ENCODE measurements at places on chromosomes 1 and 21.
A peak's percentile ranks its signal among the peaks of the same experiment; 100 is the strongest.

GRCh38 chr1:81554108-81554507 lies 246.6 kb upstream of the ADGRL2 start:
- H3K4me3 ChIP-seq, result no peak overlapping the region
- no peaks in the 10 kb centered on the region for H3K36me3 ChIP-seq
- H3K27me3 ChIP-seq, result no peaks in the 10 kb centered on the region
- no peak for DNase-seq
- peaks cover 7% of the 10 kb centered on the region for H3K4me1 ChIP-seq
- no peak overlapping the region for H3K27ac ChIP-seq

DNA sequence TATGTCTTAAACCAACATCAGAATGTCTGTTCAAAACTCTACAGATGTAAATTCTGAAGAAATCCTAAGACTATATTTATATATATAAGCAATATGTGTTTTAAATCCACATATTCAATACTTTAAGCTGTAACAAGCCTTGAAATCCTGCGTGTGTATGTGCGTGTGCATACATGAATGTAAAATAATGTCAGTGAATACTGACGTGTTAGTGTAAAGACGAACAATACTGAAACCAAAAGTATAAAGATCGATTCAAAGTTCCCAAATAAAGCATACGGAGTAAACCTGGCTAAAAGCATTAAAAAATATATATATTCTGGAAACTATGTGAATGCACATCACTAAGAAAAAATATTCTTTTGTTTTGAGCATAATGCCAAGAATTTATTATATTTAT lies 668.6 kb upstream of the NCAM2 start:
- no peaks in the 10 kb centered on the region for H3K27me3 ChIP-seq
- H3K4me3 ChIP-seq, result no peak overlapping the region
- no peaks in the 10 kb centered on the region for H3K4me1 ChIP-seq
- H3K36me3 ChIP-seq, result no peaks in the 10 kb centered on the region

GRCh38 chr1:240287722-240288121 lies 196.0 kb downstream of the FMN2 start:
- no peaks in the 10 kb centered on the region for H3K4me1 ChIP-seq
- H3K36me3 ChIP-seq, result no peaks in the 10 kb centered on the region

- no peak overlapping the region for H3K27ac ChIP-seq
- H3K36me3 ChIP-seq, result no peaks in the 10 kb centered on the region
Measured at GRCh38 chr21:23127973-23128372, 2129.8 kb downstream of the NCAM2 start.

DNA sequence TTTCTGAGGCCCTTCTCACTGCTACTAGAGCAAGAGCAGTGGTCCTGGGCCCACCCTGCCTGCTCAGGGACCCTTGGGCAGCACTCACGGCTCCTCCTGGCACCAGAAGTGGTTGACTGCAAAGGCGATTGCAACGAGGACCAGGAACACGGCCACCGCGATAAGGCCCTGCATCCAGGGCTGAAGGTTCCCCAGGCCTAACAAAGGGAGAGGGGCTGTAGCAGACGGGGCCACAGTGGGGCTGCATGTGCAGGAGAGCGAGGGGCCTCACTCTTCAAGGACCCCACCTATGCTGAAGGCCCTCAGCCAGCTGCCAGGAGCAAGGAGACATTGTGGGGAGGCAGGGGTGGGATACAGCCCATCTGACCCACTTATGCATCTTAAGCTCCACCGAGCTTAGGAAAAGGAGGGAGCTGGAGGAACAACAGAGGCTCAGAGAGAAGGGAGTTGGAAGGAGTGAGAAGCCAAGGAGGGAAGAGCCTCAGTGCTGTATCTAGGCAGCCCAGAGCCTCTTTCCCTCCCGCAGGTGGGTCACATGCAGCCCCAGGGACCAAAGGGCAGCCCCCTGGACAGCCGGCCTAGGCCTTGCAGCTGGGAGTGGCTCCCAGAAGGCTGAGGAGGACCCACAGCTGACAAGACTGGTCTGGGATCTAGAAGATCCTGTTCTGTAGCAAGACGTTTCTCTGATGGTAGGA lies 2.5 kb downstream of the PDZK1IP1 start:
- H3K4me3 ChIP-seq, result no peak overlapping the region
- no peaks in the 10 kb centered on the region for H3K4me1 ChIP-seq
- no peak overlapping the region for H3K27ac ChIP-seq
- H3K36me3 ChIP-seq, result no peaks in the 10 kb centered on the region
- DNase-seq, result no peak

DNA sequence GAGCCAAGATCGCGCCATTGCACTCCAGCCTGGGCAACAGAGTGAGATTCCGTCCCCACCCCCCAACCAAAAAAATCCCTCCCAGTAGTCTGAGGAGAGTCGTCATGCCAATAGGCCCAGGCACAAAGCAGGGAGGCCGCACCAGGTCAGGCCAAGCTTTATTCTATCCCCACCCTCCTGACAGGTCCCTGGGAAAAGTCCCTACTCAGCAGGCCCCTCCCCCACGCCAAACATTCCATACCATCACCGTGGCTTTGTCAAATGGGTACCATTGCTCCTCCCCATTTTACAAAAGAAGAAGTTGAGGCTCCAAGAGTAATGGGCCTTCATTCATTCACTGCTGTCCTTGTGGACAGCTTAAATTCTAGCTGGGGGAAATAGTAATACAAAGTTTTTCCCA lies 5.3 kb downstream of the GPR3 start:
- no peaks in the 10 kb centered on the region for H3K36me3 ChIP-seq
- peaks cover 24% of the 10 kb centered on the region for H3K4me1 ChIP-seq
- peak; percentile 19 for DNase-seq
- no peak overlapping the region for H3K27ac ChIP-seq

- no peaks in the 10 kb centered on the region for H3K27me3 ChIP-seq
- no peak overlapping the region for H3K27ac ChIP-seq
- H3K4me1 ChIP-seq, result no peaks in the 10 kb centered on the region
- DNase-seq, result no peak
- no peaks in the 10 kb centered on the region for H3K36me3 ChIP-seq
Measured at GRCh38 chr1:85172684-85173337, 28.0 kb downstream of the SYDE2 start.

GRCh38 chr21:35537604-35538003 lies 488.5 kb upstream of the RUNX1 start:
- DNase-seq, result no peak
- H3K27ac ChIP-seq, result no peak overlapping the region
- H3K27me3 ChIP-seq, result no peaks in the 10 kb centered on the region
- H3K4me3 ChIP-seq, result no peak overlapping the region
- H3K36me3 ChIP-seq, result no peaks in the 10 kb centered on the region

GRCh38 chr1:232969799-232970198 lies 19.4 kb downstream of the NTPCR start:
- H3K4me1 ChIP-seq, result no peaks in the 10 kb centered on the region
- DNase-seq, result no peak
- H3K27ac ChIP-seq, result no peak overlapping the region
- H3K27me3 ChIP-seq, result no peaks in the 10 kb centered on the region
- H3K4me3 ChIP-seq, result no peak overlapping the region

- no peaks in the 10 kb centered on the region for H3K4me1 ChIP-seq
- H3K36me3 ChIP-seq, result no peaks in the 10 kb centered on the region
- H3K27me3 ChIP-seq, result no peaks in the 10 kb centered on the region
- no peak for DNase-seq
- H3K4me3 ChIP-seq, result no peak overlapping the region
Measured at GRCh38 chr21:16073586-16073985, 343.8 kb downstream of the USP25 start.

DNA sequence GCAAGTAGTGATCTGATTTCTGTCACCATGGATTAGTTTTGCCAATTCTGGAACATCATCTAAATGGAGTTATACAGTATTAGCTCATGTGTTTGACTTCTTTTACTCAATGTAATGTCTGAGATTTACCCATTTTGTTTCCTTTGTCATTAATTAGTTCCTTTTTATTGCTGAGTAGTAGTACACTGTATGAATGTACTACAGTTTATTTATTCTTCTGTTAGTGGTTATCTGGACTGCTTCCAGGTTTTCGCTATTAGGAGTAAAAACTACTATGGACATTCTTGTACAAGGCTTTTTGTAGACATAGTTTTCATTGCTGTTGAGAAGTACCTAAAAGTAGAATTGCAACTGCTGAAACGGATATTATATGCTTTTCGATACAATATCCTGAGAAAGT lies 14.1 kb downstream of the SUCO start:
- H3K36me3 ChIP-seq, result no peaks in the 10 kb centered on the region
- H3K27me3 ChIP-seq, result no peaks in the 10 kb centered on the region
- no peak overlapping the region for H3K27ac ChIP-seq

DNA sequence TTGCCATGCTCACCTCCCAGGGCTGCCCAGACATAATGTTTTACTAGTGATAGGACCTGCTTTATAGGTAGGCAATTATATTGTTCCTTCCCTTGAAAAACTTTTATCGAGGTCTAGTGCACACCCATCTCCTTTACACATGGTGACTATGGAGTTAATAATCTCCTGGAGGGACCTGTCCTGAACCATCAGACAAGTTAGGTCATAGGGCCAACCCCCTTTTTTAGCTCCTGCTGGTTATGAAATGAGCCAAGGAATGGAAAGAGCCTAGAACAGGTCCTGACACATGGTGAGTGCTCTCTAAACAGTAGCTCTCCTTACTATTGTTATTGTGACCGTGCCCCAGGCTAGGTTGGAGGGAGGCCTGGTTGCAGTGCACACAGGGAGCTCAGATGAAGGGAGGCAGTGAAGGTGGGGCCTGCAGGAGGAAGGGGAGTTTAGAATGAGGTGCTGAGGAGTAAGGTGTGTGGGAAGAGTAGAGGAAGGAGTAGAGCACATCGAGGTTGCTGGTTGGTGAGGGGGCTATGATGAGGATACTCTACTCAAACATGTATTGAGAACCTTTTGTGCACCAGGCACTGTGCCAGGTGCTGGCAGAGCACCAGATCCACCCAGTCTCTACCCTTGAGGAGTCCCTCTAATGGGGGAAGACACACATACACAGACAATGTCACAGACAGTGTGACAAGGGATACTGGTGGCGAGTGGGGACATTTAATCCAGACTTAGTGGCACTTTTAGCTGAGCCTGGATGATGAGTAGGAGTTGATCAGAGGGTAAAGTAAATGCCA lies 14.1 kb upstream of the LMNA start:
- DNase-seq, result no peak
- H3K27ac ChIP-seq, result no peak overlapping the region
- H3K4me3 ChIP-seq, result no peak overlapping the region
- no peaks in the 10 kb centered on the region for H3K27me3 ChIP-seq
- H3K4me1 ChIP-seq, result peaks cover 39% of the 10 kb centered on the region
- H3K36me3 ChIP-seq, result no peaks in the 10 kb centered on the region

DNA sequence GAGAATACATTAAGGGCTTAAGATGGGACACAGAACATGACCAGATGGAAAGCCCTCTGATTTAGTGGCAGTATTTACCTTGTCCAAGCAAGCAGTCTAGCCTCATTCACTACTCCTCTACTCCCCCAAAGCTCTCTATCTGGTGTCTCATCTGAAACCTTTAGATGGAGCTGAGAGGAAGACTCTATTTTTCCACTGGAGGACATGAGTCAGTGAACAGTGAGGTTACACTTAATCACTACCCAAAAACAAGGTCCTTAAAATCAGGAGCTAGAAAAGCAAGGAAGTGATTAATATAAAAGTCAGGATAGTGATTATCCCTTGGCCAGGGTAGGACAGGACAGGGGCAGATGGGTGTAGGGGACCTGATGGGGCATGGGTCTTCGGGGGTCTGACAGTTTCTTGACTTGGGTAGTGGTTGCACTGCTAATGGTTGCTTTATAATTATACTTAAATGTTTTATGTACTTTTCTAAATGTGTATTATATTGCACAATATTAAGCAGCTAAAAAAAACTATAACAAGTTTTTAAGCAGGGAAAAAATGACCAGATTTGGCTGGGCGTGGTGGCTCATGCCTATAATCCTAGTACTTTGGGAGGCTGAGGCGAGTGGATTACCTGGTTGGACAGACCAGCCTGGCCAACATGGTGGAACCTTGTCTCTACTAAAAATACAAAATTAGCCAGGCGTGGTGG lies 3.0 kb downstream of the PTPN22 start:
- H3K4me1 ChIP-seq, result no peaks in the 10 kb centered on the region
- H3K27me3 ChIP-seq, result no peaks in the 10 kb centered on the region
- H3K27ac ChIP-seq, result no peak overlapping the region
- H3K36me3 ChIP-seq, result no peaks in the 10 kb centered on the region
- H3K4me3 ChIP-seq, result no peak overlapping the region
- DNase-seq, result no peak

DNA sequence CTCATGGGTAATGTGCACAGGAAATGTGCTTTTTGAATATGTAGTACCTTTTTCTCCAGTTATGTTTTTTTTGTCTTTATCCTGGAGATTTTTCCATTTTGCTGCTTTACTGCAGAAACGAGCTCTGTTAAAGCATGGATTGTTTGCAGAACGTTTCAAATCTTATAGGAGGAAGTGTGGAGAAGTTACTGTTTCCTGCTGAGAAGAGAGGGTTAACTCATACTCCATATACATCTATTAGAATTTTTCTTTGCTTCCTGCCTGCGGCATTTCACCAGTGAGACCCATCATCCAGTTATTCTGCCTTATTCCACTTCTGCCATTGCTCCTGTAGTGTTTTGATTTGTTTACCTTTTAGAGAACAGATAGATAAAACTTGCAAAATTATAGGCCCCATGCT lies 2.0 kb downstream of the RPRD2 start:
- H3K4me1 ChIP-seq, result peaks cover 18% of the 10 kb centered on the region
- no peak for DNase-seq
- H3K36me3 ChIP-seq, result no peaks in the 10 kb centered on the region
- H3K4me3 ChIP-seq, result peak overlapping the region; percentile 77
- H3K27ac ChIP-seq, result no peak overlapping the region

- DNase-seq, result no peak
- no peaks in the 10 kb centered on the region for H3K36me3 ChIP-seq
- H3K4me3 ChIP-seq, result no peak overlapping the region
- no peak overlapping the region for H3K27ac ChIP-seq
- no peaks in the 10 kb centered on the region for H3K27me3 ChIP-seq
Measured at GRCh38 chr1:159804924-159805323, 2.8 kb downstream of the FCRL6 start.

GRCh38 chr1:245241526-245242130 lies 86.8 kb downstream of the KIF26B start:
- H3K27ac ChIP-seq, result no peak overlapping the region
- no peaks in the 10 kb centered on the region for H3K36me3 ChIP-seq
- no peaks in the 10 kb centered on the region for H3K27me3 ChIP-seq
- no peak overlapping the region for H3K4me3 ChIP-seq
- no peaks in the 10 kb centered on the region for H3K4me1 ChIP-seq

DNA sequence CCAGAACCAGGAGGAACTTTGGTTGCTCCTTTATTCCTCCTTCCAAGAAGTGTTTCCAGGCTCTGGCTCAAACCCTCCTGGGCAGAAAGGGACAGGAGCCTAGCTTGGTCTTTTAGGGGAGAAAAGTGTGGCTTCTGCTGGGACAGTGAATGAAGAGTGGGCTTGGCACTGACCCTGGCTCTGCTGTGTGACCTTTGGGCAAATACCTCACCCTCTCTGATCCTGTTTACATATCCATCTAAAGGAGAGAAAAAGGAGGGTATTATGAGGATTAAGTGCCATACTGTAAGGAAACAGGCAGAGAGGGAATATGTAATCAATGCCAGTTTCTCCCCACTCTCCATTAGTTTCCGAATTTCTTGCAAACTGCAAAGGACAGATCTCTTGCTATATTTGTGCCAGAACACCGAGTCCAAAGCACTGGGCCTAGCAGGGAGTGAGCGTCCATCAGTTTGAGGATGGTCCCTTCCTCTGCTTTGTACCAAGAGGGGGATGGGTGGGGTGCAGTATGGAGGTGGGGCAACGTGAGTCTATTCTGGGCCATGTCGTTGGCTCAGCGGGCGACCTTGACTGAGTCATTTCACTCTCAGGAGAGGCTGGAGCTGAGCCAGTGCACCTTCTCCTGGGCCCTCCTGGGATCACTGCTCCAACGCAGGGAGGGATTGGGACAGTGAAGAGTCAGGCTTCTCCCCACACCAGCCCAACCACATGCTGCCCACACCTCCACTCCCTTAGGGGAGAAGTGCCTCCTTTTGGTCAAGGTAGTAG lies 38.4 kb downstream of the IGSF21 start:
- no peaks in the 10 kb centered on the region for H3K27me3 ChIP-seq
- DNase-seq, result no peak
- H3K36me3 ChIP-seq, result no peaks in the 10 kb centered on the region
- H3K27ac ChIP-seq, result no peak overlapping the region
- H3K4me3 ChIP-seq, result no peak overlapping the region
- no peaks in the 10 kb centered on the region for H3K4me1 ChIP-seq
